ENCODE measurements at places on chromosomes 3 and 15.

GRCh38 chr15:39393575-39394335, 187.1 kb upstream of the THBS1 start:
- no peak for DNase-seq

- no peak for DNase-seq
These were observed 960 bp downstream of the GCSAM start for GRCh38 chr3:112132088-112132487.

DNA sequence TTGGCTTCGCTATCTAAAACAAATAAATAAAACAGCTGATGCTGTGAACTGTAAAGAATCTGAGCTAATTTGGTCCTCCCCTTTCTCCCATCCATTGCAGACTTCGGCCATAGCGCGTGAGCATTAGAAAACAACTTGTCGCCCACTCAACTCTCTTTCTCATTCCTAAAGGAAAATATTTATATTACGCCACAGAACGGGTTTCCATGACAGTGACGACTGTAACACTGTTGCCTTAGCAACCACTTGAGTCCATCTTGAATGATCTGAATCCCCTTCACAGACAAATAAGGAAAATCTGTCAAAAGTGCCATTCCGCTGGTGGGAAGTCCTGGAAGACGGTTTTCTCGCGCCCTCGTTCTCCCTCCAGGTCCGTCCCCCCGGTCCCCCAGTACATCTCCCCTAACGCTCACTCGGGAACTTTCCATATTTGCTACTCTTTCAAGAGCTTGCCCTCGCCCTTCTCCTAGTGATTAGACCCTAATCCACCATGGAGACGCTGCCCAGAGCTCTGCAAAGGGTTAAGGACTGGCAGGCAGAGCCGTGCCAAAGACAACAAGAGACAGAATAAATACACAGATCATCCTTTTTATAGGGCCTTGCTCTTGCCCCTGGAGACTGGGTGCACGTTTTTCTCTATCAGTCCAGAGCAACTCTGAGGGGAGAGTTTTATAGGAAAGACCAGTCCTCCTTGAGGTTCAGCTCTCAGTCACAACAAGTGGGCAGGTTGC, 50.5 kb downstream of the CRYGS start:
- DNase-seq = no peak

- no peak for DNase-seq
These were observed 141.9 kb downstream of the TP63 start for GRCh38 chr3:189773056-189773455.
